ENCODE measurements at places on chromosomes 11 and 22. TPM values are rescaled to one million over a fixed set of nuclear protein-coding genes. Genes with fewer than 3 reads are reported as not detected.

PLAAT4 gene
- total RNA-seq, result 30.6 TPM

GRCh38 chr22:29313576-29314466, 1.7 kb downstream of the RASL10A start:
- DNase-seq, result no peak

GRCh38 chr22:48138855-48139254, 1376.4 kb downstream of the TBC1D22A start:
- DNase-seq, result no peak

GRCh38 chr11:102239911-102240310, 77.4 kb upstream of the BIRC3 start:
- no peak for DNase-seq

CRYAB gene
- 1,340 TPM for total RNA-seq

DNA sequence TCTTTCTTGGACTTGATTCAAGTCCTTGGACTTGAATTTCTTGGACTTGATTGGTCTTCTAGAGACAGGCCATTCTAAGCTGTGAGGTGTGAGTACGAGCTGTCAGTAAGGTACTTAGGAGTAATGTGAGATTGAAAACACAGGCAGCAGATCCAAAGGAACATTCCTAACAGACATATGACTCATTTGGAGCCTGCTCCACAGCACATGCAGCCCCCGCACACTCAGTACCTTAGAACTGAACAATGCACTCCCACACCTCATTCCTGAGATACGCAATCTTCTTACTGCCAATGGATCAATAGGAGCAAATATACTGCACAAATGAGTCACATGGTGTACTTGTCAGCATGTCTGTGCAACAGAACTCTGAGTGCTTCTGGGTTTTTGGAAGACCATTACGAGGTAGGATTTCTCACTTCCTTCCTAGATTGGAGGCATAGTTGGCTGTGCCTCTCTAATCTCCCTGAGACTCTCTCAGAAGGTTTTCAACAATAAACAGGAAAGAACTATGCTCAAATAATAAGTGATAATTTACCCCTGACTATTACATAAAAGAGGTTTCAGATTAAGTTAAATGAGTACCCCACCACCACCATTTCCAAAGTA, 243.1 kb downstream of the KCNA4 start:
- no peak for DNase-seq

DNA sequence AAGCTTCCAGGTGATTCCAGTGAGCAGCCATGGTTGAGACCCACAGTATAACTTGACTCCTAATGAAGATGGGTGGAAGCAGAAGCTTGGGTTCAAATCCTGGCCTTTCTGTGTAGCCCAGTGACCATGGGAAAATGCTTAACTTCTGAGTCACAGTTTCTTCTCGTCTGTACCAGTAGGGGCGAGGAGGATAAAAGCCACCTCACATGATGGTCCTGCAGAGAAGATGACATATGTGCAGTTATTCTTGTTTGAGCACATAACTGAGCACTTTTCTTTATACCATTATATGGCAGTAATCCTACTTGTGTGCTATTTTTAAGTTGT, 4.9 kb downstream of the TMEM109 start:
- no peak for DNase-seq

DNA sequence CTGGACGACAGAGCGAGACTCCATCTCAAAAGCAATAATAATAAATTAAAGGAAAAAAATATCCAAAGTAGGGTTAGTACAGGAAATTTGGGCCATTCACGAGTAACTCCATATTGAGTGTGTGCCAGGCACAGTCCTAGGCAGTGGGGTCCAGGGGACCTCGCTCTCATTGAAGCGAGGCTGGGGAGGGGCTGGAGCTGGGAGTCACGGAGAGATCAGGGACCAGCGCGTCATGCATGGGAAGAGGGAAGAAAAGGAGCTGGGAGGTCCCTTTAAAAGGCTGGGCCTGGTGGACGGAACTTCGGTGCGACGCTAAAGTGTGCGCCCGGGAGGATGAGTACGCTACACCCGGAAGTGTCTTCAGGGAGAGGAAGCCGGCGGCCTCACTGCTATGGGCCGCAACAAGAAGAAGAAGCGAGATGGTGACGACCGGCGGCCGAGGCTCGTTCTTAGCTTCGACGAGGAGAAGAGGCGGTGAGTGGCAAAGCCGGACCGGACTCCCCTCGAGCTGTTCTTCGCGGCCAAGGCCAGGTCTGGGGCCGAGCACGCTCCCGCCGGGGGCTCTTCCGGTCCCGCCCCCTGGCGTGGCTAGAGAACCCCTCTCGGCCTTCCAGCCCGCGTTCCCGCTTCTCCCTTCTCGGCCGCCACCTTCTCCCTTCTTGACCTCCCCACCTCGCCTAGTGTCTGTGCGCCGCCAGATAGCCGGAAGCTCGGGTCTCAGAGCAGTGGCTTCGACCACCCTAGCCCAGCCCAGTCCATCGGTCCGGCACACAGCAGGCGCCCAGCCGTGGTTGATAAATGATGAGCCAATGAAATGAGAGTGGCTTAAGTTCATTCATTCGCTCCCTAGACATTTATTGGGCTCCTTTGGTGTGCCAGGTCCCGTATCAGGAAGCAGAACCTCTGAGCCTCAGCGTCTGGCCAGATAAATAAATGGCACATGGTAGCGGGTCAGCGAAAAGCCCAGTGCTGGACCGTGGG, at the start of gene NOL12:
Gene NOL12 (plus strand): TSS at position 342 of the 981 bp plus-strand sequence. CDS start 50 bp downstream, at position 392.
- peak; percentile 38 for DNase-seq

- no peak for DNase-seq
Measured at GRCh38 chr11:67260406-67260805, 5.9 kb upstream of the GRK2 start.

DNA sequence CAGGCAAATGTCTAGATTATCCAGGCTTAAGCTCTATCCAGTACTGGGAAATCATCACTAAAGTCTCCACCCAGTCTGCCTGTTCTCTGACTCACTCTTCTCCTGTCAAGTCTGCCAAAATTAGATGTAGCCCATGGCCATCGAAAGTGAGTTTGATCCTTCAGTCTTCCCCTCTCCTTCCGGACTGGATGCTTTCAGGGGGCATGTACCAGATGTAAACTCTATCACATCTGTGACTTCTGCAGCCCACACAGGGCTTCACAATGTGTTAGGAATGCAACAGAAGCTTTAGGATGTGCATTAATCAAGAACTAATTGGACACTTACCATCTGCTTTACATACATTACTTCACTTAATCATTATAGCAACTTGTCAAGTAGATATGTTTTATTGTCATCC, 12.3 kb downstream of the ME3 start:
- no peak for DNase-seq

GRCh38 chr11:122666743-122667142, 11.2 kb downstream of the UBASH3B start:
- no peak for DNase-seq

THY1 gene
- total RNA-seq, result 48.4 TPM
